ENCODE measurements at places on chromosomes 7 and 10. TPM values are rescaled to one million over a fixed set of nuclear protein-coding genes. Genes with fewer than 3 reads are reported as not detected.

GRCh38 chr10:22710139-22710745 lies 4.1 kb downstream of the PIP4K2A start:
- DNase-seq: no peak

GRCh38 chr10:74977072-74977471 lies 134.4 kb upstream of the SAMD8 start:
- DNase-seq: no peak

ZNF117 gene
- total RNA-seq: 2.9 TPM

NME8 gene
- not detected for total RNA-seq

- DNase-seq: no peak
These were observed 59.1 kb upstream of the INPP5A start for GRCh38 chr10:132478341-132479023.

EXOC6 gene
- 4.6 TPM for total RNA-seq

GTPBP10 gene
- 43.9 TPM for total RNA-seq

DNA sequence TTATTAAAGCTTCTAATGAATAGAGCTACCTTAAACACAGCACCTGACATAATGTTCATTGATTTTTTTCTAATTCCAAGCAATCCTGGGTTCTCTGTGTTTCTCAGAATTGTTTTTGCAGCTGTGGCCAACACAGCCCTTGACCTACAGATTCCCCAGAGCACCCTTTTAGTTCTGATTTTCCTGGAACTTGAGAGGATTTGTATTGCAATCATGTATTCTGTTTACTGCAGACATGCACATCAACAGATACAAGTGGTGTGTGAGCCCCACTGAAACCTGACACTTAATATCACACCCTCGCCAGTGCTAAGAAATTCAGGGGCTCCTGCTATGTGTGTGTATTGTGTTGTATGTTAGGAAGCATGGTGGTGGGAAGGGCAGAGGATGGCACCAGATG lies 344.2 kb upstream of the POM121L12 start:
- no peak for DNase-seq

- DNase-seq: no peak
These were observed 11.2 kb downstream of the BTBD16 start for GRCh38 chr10:122282253-122282671.

- no peak for DNase-seq
These were observed 465.0 kb downstream of the SUGCT start for GRCh38 chr7:40599836-40600235.

ATOH7 gene
- not detected for total RNA-seq

DNA sequence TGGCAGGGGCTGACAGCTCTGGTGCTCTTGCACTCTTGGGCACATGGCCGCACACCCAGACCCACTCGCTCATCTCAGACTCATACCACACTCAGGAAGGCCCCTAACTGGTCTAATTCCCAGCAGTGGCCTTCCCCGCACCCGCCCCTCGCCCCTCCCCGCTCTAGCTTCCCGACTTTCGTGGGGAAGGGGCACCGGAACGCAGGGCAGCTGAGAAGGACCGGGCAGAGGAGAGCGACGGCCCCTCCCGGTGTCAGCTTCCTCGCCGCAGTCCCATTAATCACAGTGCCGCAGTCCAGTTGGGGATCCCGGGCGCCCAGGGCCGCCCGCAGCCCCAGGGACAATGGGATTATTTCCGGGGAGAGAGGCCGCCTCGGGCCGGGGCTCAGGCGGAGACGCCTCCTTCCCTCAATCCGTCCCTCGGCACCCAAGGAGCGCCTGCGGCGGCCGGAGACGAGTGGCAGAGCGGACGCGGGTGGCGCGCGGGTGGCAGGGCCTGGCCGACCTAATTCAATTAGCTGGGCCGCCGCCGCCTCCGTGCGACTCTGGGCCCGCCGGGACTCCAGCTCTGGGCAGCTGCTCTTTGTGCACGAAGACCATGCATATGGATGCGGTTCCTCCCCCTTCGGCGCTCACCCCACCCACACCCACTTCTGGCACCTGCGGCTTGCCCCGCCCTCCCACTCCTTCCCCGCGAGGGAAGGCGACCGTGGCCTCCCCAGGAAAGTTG lies 7.8 kb upstream of the TLX1 start:
- no peak for DNase-seq
